ENCODE measurements at places on chromosomes 6 and 20.

- no peak for DNase-seq
Measured at GRCh38 chr6:5674721-5675120, 332.0 kb downstream of the NRN1 start.

DNA sequence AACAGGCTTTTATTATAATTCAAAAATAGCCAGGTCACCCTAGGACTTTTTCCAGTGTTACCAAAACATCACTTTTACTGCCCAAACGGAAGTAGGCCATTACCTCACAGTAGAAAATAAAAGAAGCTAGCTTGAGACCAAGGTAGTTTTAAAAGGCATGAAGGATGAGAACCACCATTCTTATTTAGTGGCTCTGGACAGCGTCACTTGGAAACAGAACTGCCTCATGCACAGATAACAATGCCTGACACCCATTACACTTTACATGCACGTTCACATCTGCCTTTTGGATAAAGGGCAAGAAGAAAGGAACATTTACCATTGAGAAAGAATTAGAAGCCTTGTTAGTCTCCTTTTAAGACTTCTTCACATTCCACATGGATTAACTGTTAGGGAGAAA lies 1.9 kb upstream of the PAQR8 start:
- DNase-seq: no peak

DNA sequence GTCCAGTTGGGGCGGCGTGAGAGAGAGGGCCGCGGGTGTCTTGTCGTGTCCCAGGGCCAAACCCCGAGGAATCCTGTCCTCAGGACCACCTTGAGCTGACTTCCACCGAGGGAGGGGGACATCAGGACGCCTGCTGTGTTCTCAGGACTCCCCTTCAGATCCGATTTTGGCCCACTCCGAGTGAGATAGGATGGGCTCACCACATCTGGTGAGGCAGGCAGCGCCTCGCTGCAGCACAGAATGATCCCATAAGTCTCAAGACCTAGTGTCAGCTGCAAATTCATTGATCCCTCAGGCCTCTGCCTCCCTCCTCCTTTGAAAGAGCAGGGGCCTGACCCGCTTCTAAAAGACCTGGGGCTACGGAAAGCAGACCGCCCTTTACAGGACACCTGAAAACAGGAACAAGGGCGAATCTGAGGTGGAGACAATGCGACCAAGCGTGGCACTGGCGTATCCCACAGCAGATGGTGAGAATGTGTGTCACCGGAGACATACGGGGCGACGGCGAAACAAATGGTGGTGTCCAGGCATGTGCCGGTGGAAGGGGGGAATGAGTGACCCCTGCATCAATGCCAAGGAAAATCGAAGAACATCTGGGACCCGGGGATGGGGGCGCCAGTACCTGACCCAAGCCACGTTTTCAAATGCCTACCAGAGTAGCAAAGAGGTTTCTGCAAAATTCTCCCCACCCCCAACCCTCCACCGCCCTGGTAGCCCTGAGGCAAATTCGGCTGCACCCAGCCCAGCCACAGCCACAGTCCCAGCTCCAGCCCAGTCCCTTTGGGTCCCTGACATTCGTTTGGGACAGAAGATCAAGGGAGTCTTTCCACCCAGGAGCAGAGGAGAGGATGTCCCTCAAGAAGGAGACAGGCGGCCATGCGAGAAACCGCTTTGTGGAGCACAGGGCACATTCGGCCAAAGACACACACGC lies 162.1 kb upstream of the ZNF337 start:
- no peak for DNase-seq

GRCh38 chr6:70863343-70863742 lies 93.5 kb downstream of the B3GAT2 start:
- DNase-seq: no peak

GRCh38 chr6:37920667-37921066 lies 101.1 kb downstream of the ZFAND3 start:
- no peak for DNase-seq

- no peak for DNase-seq
Measured at GRCh38 chr6:33856655-33857054, 52.9 kb upstream of the MLN start.

GRCh38 chr20:32560989-32561830 lies 23.9 kb downstream of the NOL4L start:
- DNase-seq: no peak

- no peak for DNase-seq
Measured at GRCh38 chr6:166957087-166957804, 896 bp upstream of the RNASET2 start.

DNA sequence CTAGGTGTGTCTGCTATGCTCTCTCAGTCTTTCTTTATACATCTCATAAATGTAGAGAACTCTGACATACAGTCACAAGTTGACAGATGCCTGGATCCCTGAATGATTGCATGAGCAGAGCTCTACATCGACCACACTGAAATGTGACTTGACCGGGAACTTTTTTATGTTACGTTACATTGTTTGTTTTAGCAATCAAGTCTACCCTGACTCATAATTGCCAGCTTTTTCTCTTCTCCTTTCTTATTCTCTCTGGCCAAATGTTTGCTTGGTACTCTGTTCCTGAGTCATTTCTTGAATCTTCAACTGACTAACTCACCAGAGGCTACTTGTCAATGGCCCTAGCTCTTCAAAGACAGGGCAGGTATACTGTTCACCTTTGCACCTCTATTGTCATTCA lies 213.6 kb upstream of the DTNBP1 start:
- no peak for DNase-seq

Measured in astrocyte of the cerebellum (primary cell).